G401 (cell line): ENCODE measurements at places on chromosomes 5 and 9. TPM values are rescaled to one million over a fixed set of nuclear protein-coding genes. Genes with fewer than 3 reads are reported as not detected.

FOXD4L3 gene
- not detected in 2 replicates for total RNA-seq

CNTFR gene
- 0.78 and 1.0 TPM in 2 replicates for total RNA-seq

DNA sequence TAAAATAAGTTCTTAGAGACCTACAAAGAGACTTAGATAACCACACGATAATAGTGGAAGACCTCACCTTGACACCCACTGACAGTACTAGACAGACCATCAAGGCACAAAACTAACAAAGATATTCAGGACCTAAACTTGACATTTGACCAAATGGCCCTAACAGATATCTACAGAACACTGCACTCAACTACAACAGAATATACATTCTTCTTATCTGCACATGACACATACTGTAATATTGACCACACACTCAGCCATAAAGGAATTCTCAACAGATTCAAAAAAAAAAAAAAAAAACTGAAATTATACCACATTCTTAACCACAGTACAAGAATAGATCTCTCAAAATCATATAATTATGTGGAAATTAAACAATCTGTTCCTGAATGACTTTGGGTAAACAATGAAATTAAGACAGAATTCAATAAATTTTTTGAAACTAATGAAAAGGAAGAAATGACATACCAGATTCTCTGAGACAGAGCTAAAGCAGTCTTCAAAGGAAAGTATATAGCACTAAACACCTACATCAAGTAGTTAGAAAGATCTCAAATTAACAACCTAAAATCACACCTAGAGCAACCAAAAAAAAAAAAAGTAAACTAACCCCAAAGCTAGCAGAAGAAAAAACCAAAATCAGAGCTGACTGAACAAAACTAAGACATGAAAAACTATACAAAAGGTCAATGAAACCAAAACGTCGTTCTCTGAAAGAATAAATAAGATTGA is 362.3 kb upstream of the POU5F2 start:
- DNase-seq = no peak

ZDHHC11B gene
- 0.31 TPM in 1 of 2 replicates, not detected in the other for total RNA-seq

DNA sequence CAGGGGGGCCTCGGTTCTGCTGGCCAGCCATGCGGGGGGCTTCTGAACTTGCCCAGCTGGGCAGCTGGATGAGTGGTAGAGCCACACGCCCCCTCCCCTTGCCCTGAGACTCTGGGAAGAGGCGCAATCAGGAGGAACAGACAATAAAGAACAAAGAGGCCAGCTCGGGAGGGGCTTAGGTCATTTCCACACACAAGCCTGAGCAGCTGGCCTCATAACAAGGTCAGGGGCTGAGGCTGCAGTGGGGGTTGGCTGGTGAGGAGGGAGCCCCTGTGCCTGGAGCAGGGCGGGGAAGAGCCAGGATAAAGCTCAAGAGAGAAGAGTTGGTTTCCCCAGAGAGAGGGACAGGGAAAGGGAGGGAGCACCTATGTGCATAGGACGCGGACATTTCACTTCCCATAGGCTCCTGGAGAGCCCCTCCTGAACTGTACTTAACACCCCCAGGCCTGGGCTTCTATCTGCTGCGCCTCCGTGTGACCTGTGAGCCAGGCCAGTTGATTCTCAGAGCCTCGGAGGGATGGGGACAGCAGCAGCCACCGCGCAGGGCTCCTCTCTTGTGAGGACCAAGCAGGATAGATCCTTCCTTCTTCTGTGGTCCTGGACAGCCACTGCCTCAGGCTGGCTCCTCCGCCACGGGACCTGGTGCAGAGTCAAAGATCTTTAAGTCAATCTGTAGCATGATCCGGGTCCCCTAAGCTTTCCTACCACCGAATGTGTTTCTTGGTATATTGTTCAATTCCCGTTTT is 75.3 kb upstream of the GGTA1 start:
- no peak for DNase-seq

DNA sequence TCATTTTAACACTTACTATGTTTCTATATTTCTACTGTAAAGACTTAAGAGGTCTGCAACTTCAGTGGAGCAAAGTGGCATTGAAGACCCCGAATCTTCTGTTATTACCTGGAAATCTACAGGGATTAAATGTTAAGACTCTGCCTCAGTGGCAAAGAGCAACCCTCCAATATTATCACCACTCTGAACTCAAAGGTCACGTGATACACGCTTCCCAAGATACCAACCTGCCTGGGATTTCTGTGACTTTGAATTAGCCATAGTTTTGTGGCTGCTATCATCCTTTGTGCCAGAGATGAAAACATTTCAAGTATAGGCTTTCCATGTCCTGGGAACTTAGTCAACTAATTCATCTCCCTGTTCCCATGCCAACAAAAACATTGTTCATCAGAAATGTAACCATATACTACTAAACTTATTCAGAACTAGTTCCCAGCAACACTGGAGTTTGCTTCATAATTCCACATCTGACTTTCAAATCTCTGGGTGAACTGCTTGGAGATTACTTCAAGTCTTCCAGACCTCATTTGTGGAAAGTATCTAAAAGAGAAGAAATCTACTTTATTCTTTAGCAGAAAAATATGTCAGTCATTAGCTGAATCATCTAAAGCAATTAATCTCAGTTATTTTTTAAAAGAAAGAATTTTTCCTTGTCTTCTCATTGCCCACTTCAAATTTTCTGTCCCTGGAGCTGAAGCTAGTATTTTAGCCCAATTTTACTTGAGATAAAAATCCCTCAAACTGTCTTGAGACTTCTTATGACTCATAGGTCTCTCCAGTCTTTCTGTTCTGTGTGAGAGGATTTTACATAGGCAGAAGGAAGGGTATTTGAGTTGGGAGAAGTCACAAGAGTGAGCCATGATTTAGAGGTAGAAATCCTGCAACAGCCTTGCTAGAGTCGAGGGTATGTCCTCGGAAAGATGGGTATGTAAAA is 83.0 kb downstream of the ZNF462 start:
- no peak for DNase-seq

PRRX2 gene
- not detected in 2 replicates for total RNA-seq

C9orf153 gene
- 0.07 TPM in 1 of 2 replicates, not detected in the other for total RNA-seq

GRCh38 chr9:96241391-96241809 is 60.6 kb downstream of the HSD17B3 start:
- DNase-seq = no peak

FOXI1 gene
- not detected in 2 replicates for total RNA-seq

GRCh38 chr9:74066605-74067004 is 430.5 kb upstream of the RORB start:
- DNase-seq = no peak

DNA sequence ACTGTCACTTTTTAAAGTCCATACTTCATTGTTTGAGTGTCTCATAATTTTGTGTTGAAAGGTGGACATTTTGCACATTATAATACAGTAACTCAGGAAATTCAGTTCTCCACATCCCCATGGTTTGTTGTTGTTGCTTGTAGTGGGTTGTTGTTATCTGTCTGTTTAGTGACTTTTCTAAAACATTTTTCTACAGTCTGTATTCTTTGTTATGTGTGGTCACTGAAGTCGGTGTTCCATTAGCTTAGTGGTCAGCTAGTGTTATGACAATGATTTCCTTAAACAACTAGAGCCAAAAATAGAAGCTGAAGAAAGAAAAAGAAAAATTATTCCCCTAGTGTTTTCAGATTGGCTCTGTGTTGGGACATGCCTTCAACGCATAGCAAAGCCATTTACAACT is 5.6 kb upstream of the IL33 start:
- no peak for DNase-seq

GRCh38 chr5:105905392-105905791 is 1765.3 kb downstream of the EFNA5 start:
- no peak for DNase-seq

DNA sequence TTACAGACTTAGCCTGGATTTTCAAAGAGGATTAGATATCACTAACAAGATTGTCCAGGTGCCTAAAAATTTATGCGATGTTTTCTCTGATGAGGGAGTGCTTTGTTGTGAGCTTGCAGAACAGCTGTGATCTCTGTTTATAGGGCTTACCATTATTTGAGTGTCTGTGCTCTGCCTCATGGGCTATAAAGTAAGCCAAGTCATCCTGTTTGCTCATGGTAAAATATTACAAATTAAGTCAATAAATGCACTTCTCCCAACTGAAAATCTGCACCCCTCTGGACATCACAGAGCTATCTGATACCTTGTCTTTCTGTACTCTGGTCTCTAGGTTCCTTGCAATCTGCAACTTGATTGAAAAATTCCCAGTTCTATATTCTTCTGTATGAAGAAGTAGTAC is 293.4 kb upstream of the ACTBL2 start:
- no peak for DNase-seq

DNA sequence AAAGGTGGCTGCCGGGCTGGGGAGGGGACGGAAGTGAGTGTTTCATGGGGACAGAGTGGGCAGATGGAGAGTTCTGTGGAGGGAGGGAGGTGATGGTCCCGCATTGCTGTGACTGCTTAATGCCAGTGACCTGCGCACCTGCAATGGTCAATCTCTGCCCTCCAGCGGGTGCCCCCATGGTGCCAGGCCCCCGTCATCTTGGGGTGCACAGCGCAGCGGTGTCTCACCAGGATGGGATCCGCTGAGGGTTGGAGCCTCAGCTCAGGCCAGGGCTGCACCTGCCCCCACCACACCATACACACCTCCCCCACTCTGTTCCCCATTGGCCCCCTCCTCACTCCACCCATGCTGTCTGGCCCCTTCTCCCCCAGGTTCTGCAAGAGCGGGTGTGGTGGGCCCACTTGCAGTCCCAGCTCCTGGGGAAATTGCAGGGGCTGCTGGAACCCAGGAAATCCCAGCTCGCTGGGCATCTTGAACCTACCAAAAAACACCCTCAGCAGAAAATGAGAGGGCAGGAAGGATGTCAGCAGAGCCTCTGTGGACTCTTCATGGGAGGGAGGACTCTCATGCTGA is 12.1 kb upstream of the CAMSAP1 start:
- no peak for DNase-seq

- no peak for DNase-seq
Measured at GRCh38 chr5:33833237-33833575, 58.6 kb downstream of the ADAMTS12 start.

DNA sequence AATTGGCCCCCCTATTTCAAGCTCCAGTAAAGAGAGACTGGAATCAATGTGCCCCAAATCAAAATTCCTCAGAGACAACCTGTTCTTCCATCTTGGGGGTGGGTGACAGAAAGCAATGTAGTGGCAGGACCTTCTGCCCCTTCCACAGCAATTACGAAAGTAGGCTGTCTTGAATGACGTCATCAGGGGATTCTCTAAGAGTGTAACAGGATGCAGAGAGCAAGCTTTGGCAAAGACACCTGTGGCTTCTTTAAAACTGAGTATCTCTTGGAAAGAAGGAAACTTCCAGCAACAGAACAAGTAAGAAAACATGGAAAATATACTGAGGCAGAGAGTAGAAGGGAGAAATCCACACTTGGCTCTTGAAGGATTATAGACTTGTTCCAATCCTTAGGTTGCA is 247.6 kb upstream of the PDE4D start:
- no peak for DNase-seq

- no peak for DNase-seq
Measured at GRCh38 chr5:169173372-169173771, 127.6 kb downstream of the SLIT3 start.

DNA sequence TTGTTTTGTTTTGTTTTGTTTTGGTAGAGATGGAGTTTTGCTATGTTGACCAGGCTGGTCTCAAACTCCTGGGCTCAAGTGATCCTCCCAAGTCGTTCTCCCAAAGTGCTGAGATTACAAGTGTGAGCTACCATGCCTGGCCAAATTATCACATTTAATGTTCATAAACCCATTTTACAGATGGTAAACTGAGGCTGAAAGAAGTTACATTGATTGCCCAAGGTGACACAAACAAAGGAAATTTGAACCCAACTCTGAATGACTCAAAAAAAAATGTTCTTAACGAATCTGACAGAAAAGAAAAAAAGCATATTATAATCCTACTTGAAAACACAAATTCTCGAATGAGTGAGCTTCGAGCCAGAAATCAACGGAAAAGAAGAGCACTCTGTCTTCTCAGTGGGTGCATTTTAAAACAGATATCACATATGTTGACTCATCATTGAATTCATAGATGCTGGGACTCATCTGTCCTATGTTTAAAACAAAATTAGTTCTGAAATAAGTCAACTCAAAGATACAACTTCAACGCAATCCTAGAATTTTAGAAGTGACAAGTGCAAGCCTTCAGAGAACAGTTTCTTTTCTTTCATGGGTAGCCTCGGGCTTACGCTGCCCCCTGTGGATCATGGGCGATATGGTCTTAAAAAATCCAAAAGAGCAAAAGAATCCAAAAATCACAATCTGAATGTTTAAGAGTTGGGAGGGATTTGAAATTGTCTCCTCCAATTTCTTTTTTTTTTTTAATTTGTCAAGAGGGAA is 28.4 kb downstream of the TIMD4 start:
- peak; percentile 3 for DNase-seq

DNA sequence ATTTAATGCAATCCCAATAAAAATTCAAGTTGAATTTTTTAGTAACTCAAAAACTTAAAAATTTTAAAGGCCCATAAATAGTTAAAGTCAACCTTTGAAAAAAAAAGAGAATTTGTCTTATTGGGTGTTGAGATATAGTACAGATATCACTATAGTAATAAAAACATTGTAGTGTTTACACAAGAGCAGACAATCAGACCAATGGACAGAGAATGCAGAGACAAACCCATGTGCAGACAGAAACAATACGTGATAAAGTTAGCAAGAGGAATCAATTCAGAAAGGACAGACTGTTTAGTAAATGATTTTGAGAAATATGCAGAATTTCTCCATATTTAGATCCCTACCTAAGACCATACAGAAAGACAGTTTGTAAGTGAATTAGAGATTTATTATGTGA is 33.9 kb downstream of the GOLGA1 start:
- no peak for DNase-seq

DNA sequence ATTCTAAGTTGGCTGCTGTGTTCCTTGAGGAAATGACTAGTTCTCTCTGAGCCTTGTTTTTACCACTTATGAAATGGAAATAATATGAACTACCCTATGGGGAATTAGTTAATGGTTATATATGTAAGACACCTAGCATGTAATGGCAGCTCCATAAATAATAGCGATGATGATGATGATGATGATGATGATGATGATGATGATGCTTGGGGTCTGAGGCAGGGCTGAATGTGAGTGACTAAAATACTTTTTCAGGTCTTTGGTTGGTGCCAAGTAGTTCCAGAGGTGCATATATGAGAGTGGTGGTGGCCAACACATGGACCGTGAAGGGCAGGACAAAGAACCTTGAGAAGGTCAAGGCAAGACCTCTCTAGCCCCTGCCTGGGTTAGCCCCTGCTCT is 123.3 kb upstream of the PANK3 start:
- no peak for DNase-seq

- no peak for DNase-seq
Measured at GRCh38 chr5:152404494-152404893, 585 bp downstream of the NMUR2 start.

DNA sequence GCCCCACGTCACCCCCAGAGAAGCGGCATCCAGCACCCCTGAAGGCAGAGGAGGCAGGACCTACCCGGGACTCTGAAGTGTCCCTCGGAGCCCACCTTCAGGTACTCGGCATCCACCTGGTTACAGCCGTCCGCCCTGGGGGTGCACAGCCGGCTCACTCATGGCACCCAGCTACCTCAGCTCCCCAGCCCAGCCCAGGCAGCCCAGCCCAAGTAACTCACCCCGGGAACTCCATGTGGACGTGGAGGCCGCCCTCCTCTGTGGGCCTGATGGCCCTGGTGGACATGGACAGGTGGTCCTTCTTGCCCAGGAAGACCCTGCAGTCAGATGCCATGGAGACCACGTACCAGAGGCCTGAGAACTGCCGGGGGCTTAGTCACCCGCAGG is 676 bp downstream of the LCN15 start:
- DNase-seq = no peak

TNC gene
- total RNA-seq = not detected in 2 replicates
